GM23248 (cell line): ENCODE measurements at places on chromosomes 7 and 10.

- no peaks in the 10 kb centered on the region for H3K27me3 ChIP-seq
- DNase-seq, result no peak
- no peak overlapping the region for H3K4me3 ChIP-seq
- no peaks in the 10 kb centered on the region for H3K4me1 ChIP-seq
These were observed 70.0 kb downstream of the DLG5 start for GRCh38 chr10:77856566-77856965.

DNA sequence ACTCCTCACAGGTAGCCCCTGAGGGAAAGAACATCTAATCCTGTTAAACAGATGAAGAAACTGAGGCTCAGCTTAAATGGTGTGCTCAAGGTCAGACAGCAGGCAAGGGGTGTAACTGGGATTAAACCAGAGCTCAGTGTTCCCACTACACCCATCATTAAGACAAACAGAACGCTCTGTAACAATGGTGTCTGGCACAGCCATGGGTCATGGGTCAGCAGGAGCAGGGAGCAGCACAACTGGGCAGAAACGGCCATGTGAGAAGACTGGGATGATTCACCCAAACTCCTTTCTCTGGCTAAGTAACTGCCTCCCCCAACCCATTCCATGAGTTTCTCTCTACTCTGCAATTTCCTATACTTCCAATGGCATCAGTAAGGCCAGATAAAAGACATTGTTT lies 85.5 kb upstream of the PDE1C start:
- H3K4me1 ChIP-seq, result peaks cover 35% of the 10 kb centered on the region
- H3K36me3 ChIP-seq, result no peaks in the 10 kb centered on the region
- no peak overlapping the region for H3K27ac ChIP-seq
- peak; percentile 16 for DNase-seq
- H3K4me3 ChIP-seq, result no peak overlapping the region

- H3K27me3 ChIP-seq, result no peaks in the 10 kb centered on the region
- H3K27ac ChIP-seq, result no peak overlapping the region
- peaks cover 11% of the 10 kb centered on the region; the same call in 1 of the 2 replicates for H3K4me1 ChIP-seq
- H3K36me3 ChIP-seq, result no peaks in the 10 kb centered on the region
- peak overlapping the region; percentile 72; the same call in 1 of the 2 replicates for H3K4me3 ChIP-seq
These were observed 1.7 kb downstream of the NCAPG2 start for GRCh38 chr7:158702944-158703343.

DNA sequence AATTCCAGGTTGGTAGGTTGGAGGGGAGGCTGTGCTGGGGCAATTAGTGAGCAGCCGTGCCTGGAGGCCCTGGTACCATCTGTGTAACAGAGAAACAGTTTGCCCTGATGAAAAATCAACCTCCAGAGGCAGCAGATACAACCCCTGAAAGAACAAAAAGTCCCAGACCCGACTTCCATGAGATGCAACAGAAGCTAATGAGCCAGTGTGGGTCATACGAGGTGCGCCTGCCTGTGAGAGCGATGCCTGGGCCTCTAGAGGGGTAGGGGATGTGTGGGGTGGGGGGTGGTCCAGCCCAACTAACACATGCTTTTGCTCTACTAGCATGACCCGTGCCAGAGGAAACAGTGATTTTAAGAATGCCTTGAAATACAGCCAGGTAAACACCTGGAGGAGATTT lies 39.3 kb downstream of the CELF2 start:
- no peak overlapping the region for H3K27ac ChIP-seq
- no peaks in the 10 kb centered on the region for H3K4me1 ChIP-seq
- no peak for DNase-seq

DNA sequence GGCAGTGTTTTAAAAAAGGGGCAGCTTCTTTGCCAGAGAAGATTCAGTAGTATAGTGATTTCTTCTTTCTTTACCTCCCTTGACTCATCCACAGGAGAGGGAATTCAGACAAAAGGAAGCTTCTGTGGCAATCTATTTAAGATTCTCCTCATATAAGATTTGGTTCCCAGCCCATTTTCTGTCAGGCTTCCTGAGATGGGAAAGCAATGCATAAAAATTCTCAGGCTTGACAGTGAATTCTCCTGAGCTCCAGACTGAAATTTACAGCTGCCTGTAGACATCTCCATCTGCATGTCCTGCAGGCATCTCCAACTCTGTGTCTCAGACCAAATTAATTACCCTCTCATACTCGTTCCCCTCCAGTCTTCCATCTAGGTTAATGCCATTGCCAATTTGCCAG lies 72.8 kb downstream of the TSPAN12 start:
- H3K4me3 ChIP-seq, result no peak overlapping the region
- H3K27ac ChIP-seq, result no peak overlapping the region
- no peaks in the 10 kb centered on the region for H3K27me3 ChIP-seq
- H3K4me1 ChIP-seq, result no peaks in the 10 kb centered on the region

- H3K4me3 ChIP-seq, result peak overlapping the region; percentile 50
- no peaks in the 10 kb centered on the region for H3K27me3 ChIP-seq
- DNase-seq, result peak; percentile 49
- no peaks in the 10 kb centered on the region for H3K36me3 ChIP-seq
- H3K4me1 ChIP-seq, result peaks cover 24% of the 10 kb centered on the region
These were observed 290.9 kb downstream of the CRPPA start for GRCh38 chr7:16130111-16131110.

DNA sequence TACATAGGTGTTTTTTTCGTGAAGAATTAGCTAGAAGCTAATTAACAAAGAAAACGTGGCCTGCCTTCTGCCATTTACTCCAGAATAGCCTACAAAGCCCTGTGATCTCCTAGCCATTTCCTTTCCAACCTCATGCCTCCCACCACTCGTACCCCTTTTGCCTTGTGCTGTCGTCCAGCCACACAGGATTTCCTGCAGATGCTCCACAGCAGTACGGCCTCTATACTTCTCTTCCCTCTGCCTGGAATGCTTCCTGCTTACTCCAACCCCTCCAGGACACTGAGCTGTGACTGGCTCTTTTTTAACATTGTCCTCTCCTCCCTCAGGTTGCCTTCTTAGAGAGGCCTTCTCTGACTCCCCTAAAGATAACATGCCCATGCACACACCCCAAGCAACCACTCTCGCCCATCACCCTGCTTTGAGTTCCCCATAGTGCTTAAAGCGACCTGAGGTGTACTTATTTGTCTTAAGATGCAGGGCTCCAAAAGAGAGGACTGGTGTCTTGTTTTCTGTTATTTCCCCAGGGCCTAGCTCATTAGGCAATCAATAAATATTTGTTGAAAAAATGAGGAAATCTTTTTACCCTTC lies 32.7 kb downstream of the STK17A start:
- no peaks in the 10 kb centered on the region for H3K27me3 ChIP-seq
- peaks cover 56% of the 10 kb centered on the region for H3K4me1 ChIP-seq
- H3K27ac ChIP-seq, result no peak overlapping the region
- H3K4me3 ChIP-seq, result no peak overlapping the region
- no peak for DNase-seq

GRCh38 chr10:64206409-64206808 lies 685.2 kb downstream of the REEP3 start:
- H3K4me1 ChIP-seq, result no peaks in the 10 kb centered on the region
- H3K36me3 ChIP-seq, result no peaks in the 10 kb centered on the region
- no peak overlapping the region for H3K4me3 ChIP-seq
- DNase-seq, result no peak
- H3K27me3 ChIP-seq, result no peaks in the 10 kb centered on the region
- H3K27ac ChIP-seq, result no peak overlapping the region

- H3K4me1 ChIP-seq, result no peaks in the 10 kb centered on the region
- H3K4me3 ChIP-seq, result no peak overlapping the region
- no peak for DNase-seq
- H3K27ac ChIP-seq, result no peak overlapping the region
- no peaks in the 10 kb centered on the region for H3K36me3 ChIP-seq
- no peaks in the 10 kb centered on the region for H3K27me3 ChIP-seq
These were observed 123.2 kb downstream of the ACTR3B start for GRCh38 chr7:152882576-152883310.

- H3K27ac ChIP-seq, result no peak overlapping the region
- H3K4me3 ChIP-seq, result no peak overlapping the region
- H3K27me3 ChIP-seq, result no peaks in the 10 kb centered on the region
These were observed 153.2 kb upstream of the FZD8 start for GRCh38 chr10:35795131-35795824.

DNA sequence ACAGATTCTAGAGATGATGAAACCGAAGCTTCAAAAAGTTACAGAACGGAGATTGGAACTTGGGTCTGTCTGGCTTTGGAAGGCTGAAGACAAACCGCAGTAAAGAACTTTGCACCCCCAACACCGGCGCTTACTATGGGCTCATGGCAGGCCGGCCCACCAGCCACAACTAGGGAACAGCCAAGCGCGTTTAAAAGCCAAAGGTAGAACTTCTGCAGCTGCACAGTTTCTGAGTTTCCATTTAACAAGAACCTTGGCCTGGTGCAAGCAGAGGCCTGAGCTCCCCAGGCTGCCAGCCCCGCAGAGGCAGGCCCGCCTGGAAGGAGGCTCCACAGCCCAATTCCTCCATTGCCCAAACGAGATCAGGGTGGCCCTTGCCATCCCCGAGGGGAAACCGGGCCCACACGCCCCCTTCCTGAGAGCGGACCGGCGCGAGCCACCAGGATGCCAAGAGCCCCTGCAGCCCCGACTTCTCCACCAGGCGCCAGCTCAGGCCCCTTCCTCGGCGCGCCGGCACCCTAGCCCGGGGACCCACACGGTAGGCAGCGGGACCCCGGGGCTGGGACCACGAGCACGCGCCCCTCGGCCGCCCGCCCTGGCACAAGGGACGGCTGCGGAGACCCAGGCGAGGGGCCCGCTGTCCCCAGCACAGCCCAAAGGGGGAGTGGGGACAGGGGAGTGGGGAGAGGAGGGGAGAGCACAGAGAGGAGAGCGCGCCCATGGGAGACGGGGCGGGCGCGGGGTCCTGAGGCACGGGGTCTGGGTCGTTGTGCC lies 566 bp downstream of the MAD1L1 start:
- peaks cover 18% of the 10 kb centered on the region; the same call in 1 of the 2 replicates for H3K36me3 ChIP-seq
- no peaks in the 10 kb centered on the region for H3K27me3 ChIP-seq
- peaks cover 17% of the 10 kb centered on the region; the same call in 1 of the 2 replicates for H3K4me1 ChIP-seq
- peak overlapping the region; percentile 52 for H3K27ac ChIP-seq
- peak overlapping the region; percentile 81 for H3K4me3 ChIP-seq

GRCh38 chr10:71082960-71083715 lies 129.2 kb upstream of the UNC5B start:
- H3K27me3 ChIP-seq, result peaks cover 17% of the 10 kb centered on the region; the same call in 1 of the 2 replicates
- H3K4me3 ChIP-seq, result no peak overlapping the region
- no peaks in the 10 kb centered on the region for H3K4me1 ChIP-seq
- no peak overlapping the region for H3K27ac ChIP-seq
- no peak for DNase-seq
- H3K36me3 ChIP-seq, result no peaks in the 10 kb centered on the region

DNA sequence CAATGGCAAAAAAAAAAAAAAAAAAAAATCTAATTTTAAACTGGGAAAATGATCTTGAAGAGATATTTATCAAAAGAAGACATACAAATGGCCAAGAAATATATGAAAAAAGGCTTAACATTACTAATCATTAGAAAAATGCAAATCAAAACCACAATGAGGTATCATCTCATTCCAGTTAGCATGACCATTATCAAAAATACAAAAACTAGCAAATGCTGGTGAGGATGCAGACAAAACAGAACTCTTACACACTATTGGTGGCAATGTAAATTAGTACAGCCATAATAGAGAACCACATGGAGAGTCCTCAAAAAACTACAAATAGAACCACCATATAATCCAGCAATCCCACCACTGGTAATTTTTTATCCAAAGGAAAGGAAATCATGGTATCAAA lies 489.6 kb downstream of the TNS3 start:
- H3K4me3 ChIP-seq, result no peak overlapping the region
- H3K36me3 ChIP-seq, result no peaks in the 10 kb centered on the region
- H3K27me3 ChIP-seq, result no peaks in the 10 kb centered on the region
- H3K4me1 ChIP-seq, result peaks cover 69% of the 10 kb centered on the region

DNA sequence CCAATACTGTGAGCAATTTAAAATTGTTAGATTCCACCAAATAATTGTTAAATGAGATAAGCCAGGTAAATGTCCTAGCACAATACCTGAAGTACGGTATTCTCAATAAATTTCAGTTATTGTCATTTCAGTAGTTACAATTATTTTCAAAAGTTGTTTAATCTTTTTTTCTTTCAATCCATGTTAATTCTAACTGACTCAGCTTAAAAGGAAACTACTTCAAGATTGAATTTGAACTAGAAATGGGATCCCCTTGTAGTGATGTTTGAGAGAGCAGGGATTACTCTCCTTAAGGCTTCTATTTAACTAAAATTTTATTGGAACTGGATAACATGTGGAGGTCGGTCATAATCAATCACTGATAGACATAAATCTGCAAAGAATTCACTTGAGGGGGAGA lies 6.9 kb upstream of the AKR1E2 start:
- no peaks in the 10 kb centered on the region for H3K27me3 ChIP-seq
- DNase-seq, result no peak
- H3K4me3 ChIP-seq, result no peak overlapping the region
- no peaks in the 10 kb centered on the region for H3K36me3 ChIP-seq
- no peak overlapping the region for H3K27ac ChIP-seq
- H3K4me1 ChIP-seq, result peaks cover 7% of the 10 kb centered on the region

- no peak overlapping the region for H3K27ac ChIP-seq
- H3K4me3 ChIP-seq, result no peak overlapping the region
- DNase-seq, result peak; percentile 14
- H3K4me1 ChIP-seq, result peaks cover 5% of the 10 kb centered on the region; the same call in 1 of the 2 replicates
These were observed 35.0 kb downstream of the PIK3AP1 start for GRCh38 chr10:96685306-96685705.

- no peak for DNase-seq
- no peak overlapping the region for H3K4me3 ChIP-seq
- H3K27me3 ChIP-seq, result no peaks in the 10 kb centered on the region
- H3K36me3 ChIP-seq, result no peaks in the 10 kb centered on the region
- no peak overlapping the region for H3K27ac ChIP-seq
These were observed 140.3 kb upstream of the TARP start for GRCh38 chr7:38413784-38414183.

DNA sequence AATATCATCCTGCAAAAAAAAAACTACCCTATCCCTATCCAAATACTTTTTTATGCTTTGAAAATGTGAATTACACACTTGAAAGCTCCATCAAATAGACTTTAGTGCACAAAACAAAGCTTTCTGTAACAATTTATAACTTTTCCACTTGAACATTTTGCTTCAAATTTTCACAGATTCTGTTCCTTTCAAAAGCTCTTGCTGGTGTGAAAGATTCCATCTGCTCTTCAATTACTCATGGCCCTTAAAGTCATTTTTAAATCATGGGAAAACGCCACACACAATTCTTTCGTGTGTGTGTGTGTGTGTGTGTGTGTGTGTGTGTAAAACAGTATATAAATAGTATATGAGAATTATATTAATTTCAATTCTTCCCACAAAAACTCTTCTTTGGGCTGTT lies 167.5 kb downstream of the PRPF18 start:
- no peak overlapping the region for H3K4me3 ChIP-seq
- no peaks in the 10 kb centered on the region for H3K27me3 ChIP-seq
- H3K36me3 ChIP-seq, result no peaks in the 10 kb centered on the region
- no peak overlapping the region for H3K27ac ChIP-seq
- no peak for DNase-seq
- peaks cover 9% of the 10 kb centered on the region for H3K4me1 ChIP-seq

DNA sequence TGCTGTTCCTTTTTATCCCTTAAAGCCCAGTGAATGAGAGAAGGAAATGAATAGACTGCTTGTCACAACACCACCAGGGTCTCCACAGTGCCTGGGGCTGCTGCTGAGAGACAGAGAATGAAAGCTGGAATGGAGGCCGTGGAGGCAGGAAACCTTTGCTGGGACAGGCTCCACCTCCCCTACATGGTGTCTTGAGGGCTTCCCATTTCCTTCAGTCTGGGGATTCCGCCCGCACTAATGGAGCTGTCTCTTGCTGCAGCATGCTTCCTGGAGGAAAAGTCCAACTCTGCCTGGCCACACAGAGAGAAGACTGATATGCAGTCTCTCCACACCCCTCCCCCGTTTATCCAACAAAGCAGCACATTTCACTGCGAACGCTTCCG lies 54.5 kb downstream of the LRRC4 start:
- peaks cover 15% of the 10 kb centered on the region; the same call in 1 of the 2 replicates for H3K36me3 ChIP-seq
- DNase-seq, result no peak
- no peaks in the 10 kb centered on the region for H3K4me1 ChIP-seq
- no peak overlapping the region for H3K4me3 ChIP-seq
- H3K27me3 ChIP-seq, result no peaks in the 10 kb centered on the region
